ENCODE measurements at places on chromosomes 13 and 19. TPM values are rescaled to one million over a fixed set of nuclear protein-coding genes. Genes with fewer than 3 reads are reported as not detected.

ATXN8OS gene
- 0.83 TPM for total RNA-seq

NMRK2 gene
- not detected for total RNA-seq

ELF1 gene
- 66.9 TPM for total RNA-seq

TEX26 gene
- 0.69 TPM for total RNA-seq
